Occipital lobe (tissue), 3 donors: ENCODE measurements at places on chromosomes 16 and 17. TPM values are rescaled to one million over a fixed set of nuclear protein-coding genes. Genes with fewer than 3 reads are reported as not detected.

DNA sequence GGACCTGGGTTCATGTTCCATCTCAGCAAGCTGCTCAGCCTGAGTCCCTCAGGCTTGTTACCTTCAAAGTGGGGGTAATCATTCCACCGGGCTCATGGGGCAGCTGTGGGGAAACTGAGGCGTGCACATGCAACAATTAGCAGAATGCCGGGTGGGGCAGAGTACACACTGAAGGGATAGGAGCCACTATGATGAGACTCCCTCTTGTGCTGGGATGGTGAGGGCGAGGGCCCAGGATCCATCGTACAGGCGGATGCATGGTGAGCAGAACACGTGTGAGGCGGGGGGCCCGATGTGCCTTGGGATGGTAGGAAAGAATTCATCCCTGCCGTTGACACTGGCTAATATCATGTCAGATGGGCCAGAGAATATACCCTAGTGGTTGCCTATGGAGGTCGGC is 25.5 kb upstream of the MAP3K14 start:
- DNase-seq: no peak

DNA sequence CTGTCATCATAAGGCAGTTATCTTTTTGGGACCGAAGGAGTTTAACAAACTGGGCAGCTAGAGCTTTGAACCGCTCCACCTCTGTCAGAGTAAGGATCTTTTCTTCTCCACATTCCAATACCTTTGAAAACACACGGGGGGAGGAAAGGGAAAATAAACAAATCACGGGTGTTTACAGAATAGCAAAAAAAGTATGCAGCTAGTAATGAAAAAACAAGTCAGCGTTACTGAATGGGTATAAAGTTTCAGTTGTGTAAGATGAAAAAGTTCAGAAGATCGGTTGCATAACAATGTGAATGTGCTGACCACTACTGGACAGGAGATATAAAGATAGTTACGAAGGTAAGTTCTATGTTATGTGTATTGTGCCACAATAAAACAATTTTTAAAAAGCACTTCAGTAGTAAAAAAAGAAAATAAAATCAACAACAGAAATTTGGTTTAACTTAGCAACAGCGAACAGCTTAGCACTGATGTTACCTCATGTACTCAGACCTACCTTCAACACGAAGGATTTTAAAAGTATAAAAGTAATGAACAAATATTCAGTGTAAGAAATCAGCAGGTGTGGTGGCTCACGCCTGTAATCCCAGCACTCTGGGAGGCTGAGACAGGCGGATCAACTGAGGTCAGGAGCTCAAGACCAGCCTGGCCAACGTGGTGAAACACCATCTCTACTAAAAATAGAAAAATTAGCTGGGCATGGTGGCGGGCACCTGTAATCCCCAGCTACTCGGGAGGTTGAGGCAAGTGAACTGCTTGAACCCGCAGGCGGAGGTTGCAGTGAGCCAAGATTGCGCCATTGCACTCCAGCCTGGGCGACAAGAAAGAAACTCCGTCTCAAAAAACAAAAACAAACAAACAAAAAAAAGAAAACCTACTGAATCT is 34.3 kb downstream of the MARF1 start:
- DNase-seq: no peak

GRCh38 chr17:33779234-33779591 is 475.9 kb upstream of the CCL2 start:
- DNase-seq: no peak

- DNase-seq: no peak
Observed at GRCh38 chr17:59746849-59747445, 39.5 kb downstream of the VMP1 start.

DNA sequence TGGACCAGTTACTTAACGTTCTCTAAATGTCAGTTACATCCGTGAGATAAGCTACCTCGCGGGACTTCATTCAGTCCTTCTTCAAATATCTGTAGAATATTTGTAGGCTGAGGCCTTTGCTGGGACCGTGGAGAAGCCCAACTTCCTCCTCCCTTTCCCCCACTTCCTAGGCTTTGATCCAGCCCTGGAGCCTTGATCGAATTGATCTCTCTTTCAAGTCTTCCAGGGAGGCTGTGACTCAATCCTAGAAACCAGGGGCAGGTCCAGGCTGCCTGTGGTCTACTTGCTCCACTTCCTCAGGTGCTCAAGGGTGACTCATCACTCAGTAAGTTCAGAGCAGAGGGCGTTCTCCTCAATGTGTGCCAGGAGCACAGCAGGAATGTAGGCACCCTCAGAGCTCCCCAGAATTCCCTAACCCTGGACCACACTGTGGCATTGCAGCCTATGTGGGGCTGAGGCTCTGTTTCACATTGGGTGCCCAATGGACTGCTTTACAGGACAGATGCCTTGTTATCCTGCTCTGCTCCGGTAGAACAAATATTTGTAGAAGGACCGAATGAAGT is 11.2 kb upstream of the CEP20 start:
- no peak for DNase-seq

Gene PRSS27
- total RNA-seq: 1.6 TPM

GRCh38 chr17:74935048-74935447 is 650 bp upstream of the OTOP3 start:
- DNase-seq: no peak

- DNase-seq: no peak
Observed at GRCh38 chr17:83128306-83129240, 49.2 kb downstream of the METRNL start.

Gene C17orf78
- total RNA-seq: not detected

DNA sequence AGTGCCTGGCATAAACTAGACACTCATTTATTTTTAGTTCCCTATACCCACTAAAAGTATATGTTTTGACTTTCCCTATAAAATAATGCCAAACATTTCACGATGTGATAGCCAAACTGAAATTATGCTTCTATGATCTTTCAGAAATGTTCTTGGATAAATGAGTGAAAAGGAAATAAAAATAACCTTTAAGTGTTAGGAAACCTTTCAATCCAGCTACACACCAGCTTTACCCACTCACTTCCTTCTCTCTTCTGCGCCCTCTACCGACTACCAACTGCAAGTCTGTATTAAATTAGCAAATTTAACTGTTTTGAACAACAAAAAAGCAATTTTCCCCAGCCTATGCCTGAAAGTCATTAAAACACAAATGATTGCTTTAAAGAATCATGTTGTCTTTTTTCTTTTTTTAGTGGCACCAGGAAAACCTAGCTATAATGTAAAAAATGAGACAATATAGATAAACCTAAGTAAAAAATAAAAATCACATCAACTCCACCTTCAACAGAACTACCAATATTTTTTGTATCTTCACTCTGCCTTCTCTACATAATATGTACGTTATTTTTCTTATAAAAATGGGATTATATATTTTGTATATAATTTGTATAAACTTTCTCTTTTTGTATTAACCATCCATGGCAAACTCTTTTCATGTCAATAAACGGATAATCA is 13.2 kb upstream of the TMEM100 start:
- DNase-seq: no peak
